Right renal pelvis (tissue), 4 donors: ENCODE measurements at places on chromosomes 13 and 19.

GRCh38 chr13:76189882-76190519, 553.9 kb downstream of the LMO7 start:
- no peak for DNase-seq

DNA sequence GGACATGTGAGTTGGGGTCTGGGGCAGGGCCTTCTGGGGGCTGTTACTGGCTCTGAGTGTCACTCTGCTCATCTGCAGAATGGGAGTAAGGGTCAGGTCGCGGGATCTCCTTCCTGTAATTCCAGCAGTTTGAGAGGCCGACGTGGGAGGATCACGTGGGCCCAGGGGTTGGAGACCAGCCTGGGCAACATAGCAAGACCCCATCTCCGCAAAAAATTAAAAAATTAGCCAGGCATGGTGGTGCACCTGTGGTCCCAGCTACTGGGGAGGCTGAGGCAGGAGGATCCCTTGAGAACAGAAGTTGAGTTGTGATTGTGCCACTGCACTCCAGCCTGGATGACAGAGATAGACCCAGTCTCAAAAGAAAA, 4.0 kb downstream of the ARID3A start:
- DNase-seq, result no peak

GRCh38 chr13:51636349-51636890, 52.2 kb downstream of the WDFY2 start:
- DNase-seq, result no peak

DNA sequence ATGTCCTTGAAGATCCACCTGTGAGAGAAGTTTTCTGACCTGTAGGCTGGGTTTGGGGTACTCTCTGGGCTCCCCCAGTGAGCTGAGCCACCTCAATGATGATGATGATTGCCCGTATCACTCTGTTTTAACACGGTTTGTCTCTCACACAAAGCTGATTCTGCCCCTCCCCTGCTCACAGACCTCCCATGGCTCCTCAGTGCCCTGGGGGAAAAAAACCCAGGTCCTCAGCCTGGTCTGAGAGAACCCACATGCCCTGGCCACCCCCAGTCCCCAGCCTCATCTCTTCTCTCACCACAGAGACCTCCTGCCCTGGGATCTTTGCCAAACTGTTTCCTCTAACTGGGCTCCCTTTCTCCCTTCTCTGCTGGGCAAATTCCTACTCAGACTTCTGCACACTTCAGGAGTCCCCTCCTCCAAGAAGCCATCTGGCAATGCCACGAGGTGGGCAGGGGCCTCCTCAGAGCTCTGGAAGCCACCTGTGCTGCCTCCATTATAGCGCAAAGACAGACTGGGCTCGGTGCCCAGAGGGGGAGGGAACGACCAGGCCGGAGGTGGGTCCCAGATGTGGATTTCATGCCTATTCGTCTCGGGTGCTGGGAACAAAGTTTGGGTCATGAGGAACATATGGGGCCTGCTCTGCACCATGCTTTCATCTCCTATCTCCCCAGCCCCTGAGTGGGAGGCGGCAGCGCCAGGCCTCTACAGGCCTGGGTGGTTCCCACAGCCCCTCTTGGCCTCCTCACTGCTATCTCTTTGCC, 8.5 kb upstream of the CA11 start:
- DNase-seq, result no peak

- DNase-seq, result no peak
Observed at GRCh38 chr13:114099918-114100445, 32.4 kb downstream of the RASA3 start.

GRCh38 chr13:112322557-112322956, 53.6 kb upstream of the SPACA7 start:
- DNase-seq, result no peak

DNA sequence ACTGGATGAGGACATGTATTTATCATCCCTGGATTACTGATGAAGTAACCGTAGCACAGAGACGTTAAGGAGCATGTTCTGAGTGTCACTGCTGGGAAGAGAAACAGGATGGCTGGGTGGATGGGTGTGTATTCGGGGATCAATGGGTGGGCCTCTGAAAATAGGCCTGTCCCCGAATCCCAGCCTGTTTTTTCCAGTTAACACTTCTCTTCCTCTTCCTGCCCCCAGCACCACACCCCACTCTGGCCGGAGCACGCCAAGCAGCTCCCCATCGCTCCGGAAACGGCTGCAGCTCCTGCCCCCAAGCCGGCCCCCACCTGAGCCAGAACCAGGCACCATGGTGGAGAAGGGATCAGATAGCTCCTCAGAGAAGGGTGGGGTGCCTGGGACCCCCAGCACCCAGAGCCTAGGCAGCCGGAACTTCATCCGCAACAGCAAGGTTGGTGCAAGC, 8.8 kb downstream of the GRAMD1A start:
- no peak for DNase-seq

- DNase-seq, result no peak
Observed at GRCh38 chr19:42286349-42287016, 15.4 kb upstream of the PRR19 start.

DNA sequence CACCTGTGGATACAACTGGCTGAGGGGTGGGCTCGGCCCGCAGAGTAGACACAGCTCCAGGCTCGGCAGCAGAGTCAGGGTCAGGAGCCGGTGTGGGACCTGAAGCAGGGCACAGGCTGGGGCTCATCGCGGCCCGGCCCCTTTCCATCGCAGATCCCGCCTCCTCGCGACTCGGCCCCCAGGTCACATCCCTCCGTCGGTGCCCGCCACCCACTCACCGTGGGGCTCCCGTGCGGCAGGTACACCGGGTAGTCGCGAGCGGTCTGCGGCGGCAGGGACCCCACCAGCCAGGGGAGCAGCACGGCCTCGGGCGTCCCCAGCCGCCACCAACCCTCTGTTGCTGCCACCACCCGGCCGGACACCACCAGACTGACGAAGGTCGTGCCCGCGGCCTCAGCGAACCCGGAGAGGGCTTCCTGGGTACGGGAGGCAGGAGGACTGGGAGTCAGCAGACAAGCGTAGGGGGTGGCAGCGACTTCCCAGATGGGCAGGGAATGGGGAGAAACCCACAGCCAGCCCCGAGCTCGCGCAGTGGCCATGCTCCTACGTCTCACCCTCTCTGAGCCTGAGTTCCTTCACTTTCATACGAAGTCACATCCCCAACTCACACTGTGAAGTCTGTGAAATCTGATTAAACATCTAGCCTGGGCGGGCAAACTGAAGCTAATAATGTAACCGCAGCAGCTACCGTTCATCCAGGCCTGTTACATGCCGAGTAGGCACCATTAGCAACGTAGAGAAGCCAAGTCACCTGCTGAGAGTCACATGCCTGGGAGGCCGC, 3.7 kb downstream of the FUZ start:
- DNase-seq, result no peak

DNA sequence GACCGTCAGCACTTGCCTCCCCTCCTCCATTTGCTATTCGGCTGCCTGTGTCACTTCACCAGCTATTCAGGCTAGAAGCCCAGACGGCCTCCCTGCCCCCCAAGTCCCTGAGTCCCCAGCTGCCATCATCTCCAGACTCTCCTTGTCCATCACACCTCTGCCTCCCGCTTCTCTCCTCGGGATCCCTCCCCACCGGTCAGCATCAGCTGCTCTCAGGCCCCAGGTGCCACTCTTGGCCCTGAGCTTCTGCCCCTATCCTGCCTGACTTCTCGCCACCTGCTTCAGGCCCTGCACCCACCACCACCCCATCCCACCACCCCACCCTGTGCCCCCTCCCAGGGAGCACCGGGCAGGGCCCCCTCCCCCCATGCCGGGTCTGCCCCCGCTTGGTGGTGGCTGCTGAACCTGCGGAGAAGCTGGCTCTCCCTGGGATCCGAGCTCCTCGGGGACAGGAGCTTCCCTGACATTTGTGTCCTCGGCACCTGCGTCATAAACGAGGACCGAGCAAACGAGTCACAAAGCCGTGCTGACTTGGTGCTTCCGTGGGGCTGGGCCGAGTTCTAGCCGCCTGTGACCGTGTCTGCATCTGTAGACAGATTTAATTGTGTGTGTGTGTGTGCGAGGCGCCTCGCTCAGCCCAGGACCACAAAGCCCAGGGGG, 70.3 kb upstream of the MCF2L start:
- no peak for DNase-seq

- DNase-seq, result no peak
Observed at GRCh38 chr13:30063892-30064291, 213.5 kb upstream of the UBL3 start.

GRCh38 chr19:7013678-7014077, 7.6 kb downstream of the MBD3L2B start:
- no peak for DNase-seq

DNA sequence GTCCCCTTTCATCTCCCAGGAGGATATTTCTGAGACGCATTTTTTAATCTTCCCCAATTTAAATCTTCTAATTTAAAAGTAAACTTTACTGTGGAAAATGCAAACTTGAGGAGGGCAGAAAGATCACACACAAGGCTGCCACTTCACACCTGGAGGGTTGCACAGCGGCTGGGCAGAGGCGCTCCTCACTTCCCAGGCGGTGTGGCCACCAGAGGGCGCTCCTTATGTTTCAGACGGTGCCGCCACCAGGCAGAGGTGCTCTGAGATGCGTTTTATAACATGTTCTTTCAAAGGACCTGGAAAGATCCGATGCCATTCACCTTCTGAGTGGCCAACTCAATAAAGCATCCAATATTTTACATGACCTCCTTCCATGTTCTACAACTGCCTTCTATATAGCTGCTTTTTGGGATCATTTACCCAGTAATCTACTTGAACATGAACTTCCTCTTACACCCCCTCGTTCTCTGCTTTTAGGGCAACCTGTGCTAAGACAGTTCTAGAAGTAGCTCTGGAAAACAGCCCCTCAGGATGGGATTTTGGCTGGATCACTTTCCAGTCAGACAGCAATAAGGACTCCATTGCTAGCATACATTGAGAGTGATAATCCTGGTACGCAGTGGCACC, 14.8 kb upstream of the MTUS2 start:
- no peak for DNase-seq

GRCh38 chr19:48147597-48148175, 22.5 kb downstream of the LIG1 start:
- DNase-seq, result no peak

GRCh38 chr19:10861103-10861651, 10.2 kb upstream of the CARM1 start:
- no peak for DNase-seq
